Natural killer cell (primary cell): ENCODE measurements at places on chromosomes 3 and 15.

DNA sequence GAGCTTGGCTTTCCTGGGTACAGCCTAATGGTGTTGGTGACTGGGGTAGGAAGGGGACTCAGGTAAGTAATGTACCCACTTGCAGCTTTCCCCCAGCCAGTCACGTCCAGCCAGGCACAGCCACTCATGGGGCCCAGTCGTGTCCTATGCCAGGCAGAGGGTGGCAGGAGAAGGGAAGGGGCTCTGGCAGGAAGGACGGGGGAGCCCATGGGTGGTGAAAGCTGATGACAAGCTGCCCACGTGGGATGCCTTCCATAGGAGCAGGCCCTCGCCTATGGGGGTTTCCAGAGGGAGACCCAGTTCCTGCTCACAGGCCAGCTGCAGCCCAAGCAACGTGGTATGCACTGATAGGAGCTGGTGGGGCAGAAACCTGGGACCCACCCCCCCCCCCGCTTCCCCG, 10.7 kb downstream of the CHAC1 start:
- no peaks in the 10 kb centered on the region for H3K27me3 ChIP-seq
- no peaks in the 10 kb centered on the region for H3K36me3 ChIP-seq
- no peak for DNase-seq

DNA sequence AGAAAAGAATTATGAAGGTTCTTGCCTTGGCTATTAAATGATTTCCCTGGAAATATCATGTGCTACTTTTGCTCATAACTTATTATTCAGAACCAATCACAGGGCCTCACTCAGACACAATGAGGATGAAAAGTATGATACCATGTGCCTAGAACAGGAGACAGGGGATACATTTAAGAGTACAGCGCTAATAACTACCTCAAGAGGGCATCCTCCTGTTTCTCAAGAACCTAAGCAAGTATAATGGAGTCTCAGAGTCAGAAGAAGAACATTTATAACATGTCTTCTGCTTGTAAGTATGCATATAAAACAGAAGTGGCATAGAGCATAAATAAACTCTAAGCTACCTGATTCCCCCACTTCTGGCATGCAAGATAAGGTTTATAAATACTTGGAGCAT, 125.4 kb upstream of the MME start:
- peak; percentile 18 for DNase-seq
- H3K4me1 ChIP-seq = no peaks in the 10 kb centered on the region

DNA sequence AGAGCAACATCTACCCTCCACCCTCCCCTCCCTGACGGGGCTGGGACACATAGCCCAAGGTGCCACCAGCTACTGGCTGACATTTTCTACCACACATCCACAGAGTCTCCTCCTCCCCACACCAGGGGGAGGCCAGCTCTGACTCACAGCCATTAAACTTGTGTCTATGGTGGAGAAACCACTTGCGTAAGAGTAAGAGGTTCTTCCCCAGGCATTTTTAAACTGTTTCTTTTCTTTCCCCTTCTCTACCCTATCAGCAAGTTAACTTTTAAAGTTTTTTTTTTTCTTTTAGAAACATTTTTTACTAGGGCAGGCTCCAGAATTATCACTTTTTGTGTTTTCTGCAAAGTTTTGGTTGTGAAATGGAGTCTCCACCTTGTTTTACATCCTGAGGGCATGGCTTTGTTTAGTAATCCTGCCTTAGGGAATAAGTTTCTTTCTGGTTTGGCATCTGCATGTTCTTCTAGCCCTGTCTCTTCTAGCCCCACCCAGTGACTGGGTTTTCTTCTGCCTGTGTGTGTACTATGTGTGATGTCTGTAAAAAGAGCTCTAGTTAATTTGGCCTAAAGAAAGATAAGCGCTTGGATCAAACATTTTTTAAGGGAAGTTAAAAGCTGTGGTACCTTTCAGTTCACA, 148.8 kb upstream of the GADL1 start:
- no peaks in the 10 kb centered on the region for H3K27me3 ChIP-seq
- no peak overlapping the region for H3K4me3 ChIP-seq
- DNase-seq = no peak
- H3K27ac ChIP-seq = no peak overlapping the region

DNA sequence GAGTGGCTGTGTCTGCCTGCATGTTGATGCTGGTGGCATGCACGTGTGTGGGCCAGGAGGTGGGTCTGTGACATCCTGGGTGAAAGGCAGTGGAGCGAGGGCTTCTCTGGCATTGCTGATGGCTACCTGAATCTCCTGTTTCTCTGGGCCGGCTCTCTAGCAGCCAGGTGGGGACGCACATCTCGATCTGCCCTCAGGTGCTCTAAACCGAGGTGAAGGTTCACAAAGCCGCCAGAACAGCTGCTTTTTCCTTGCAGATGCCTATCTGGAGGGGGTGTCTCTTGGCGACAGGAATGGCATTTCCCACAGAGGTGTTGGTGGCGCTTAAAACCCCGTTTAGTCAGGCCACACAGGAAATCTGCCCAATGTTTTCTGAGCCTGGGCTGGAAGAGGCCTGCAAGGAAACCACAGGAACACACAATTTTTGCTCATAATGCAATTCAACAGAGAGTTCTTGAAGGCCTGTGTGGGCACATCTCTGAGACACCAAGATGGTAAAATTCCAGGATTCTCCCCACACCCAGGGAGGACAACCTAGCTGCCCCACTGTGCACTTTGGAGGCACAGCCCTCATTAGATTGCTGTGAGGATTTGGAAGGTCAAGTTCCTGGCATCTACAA, 11.9 kb downstream of the TMEM158 start:
- peaks cover 3% of the 10 kb centered on the region for H3K4me1 ChIP-seq
- H3K4me3 ChIP-seq = no peak overlapping the region
- no peak overlapping the region for H3K27ac ChIP-seq
- no peaks in the 10 kb centered on the region for H3K36me3 ChIP-seq

DNA sequence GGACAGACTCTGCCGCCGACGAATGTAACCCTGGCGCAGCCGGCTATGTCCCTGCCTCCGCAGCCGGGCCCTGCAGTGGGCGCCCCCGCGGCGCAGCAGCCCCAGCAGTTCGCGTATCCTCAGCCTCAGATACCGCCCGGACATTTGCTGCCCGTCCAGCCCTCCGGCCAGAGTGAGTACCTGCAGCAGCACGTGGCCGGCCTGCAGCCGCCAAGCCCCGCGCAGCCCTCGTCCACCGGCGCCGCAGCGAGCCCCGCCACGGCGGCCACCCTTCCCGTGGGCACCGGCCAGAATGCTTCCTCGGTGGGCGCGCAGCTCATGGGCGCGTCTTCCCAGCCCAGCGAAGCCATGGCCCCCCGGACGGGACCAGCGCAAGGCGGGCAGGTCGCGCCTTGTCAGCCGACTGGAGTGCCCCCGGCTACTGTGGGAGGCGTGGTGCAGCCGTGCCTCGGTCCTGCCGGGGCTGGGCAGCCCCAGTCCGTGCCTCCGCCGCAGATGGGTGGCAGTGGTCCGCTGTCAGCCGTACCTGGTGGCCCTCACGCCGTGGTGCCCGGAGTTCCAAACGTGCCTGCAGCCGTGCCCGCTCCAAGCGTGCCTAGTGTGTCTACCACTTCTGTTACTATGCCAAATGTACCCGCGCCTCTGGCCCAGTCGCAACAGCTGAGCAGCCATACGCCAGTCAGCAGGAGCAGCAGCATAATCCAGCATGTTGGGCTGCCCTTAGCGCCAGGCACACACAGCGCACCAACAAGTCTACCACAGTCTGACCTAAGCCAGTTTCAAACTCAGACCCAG, 2.4 kb downstream of the TSC22D2 start:
- H3K4me3 ChIP-seq = peak overlapping the region; percentile 98
- no peaks in the 10 kb centered on the region for H3K27me3 ChIP-seq
- peaks cover 10% of the 10 kb centered on the region for H3K36me3 ChIP-seq
- peak; percentile 35 for DNase-seq
- no peak overlapping the region for H3K27ac ChIP-seq

- no peaks in the 10 kb centered on the region for H3K36me3 ChIP-seq
- no peaks in the 10 kb centered on the region for H3K4me1 ChIP-seq
- H3K27ac ChIP-seq = no peak overlapping the region
- no peak for DNase-seq
These were observed 837.2 kb downstream of the NTRK3 start for GRCh38 chr15:87419344-87419743.

GRCh38 chr15:69031013-69032001, 16.8 kb downstream of the NOX5 start:
- H3K36me3 ChIP-seq = no peaks in the 10 kb centered on the region
- no peak overlapping the region for H3K4me3 ChIP-seq
- H3K27ac ChIP-seq = no peak overlapping the region
- H3K27me3 ChIP-seq = no peaks in the 10 kb centered on the region
- H3K4me1 ChIP-seq = peaks cover 8% of the 10 kb centered on the region

- H3K36me3 ChIP-seq = no peaks in the 10 kb centered on the region
- H3K27me3 ChIP-seq = no peaks in the 10 kb centered on the region
- H3K4me3 ChIP-seq = no peak overlapping the region
- DNase-seq = peak; percentile 33
These were observed 42.0 kb upstream of the SKOR1 start for GRCh38 chr15:67783303-67783702.

GRCh38 chr15:101625184-101625583, 27.0 kb downstream of the TM2D3 start:
- H3K27me3 ChIP-seq = no peaks in the 10 kb centered on the region
- H3K36me3 ChIP-seq = no peaks in the 10 kb centered on the region
- no peaks in the 10 kb centered on the region for H3K4me1 ChIP-seq
- no peak overlapping the region for H3K4me3 ChIP-seq
- no peak overlapping the region for H3K27ac ChIP-seq

GRCh38 chr3:157447026-157447694, 10.5 kb downstream of the PTX3 start:
- no peak overlapping the region for H3K4me3 ChIP-seq
- H3K4me1 ChIP-seq = no peaks in the 10 kb centered on the region

GRCh38 chr3:151165226-151165625, 37.8 kb downstream of the GPR171 start:
- DNase-seq = no peak
- H3K4me3 ChIP-seq = no peak overlapping the region
- H3K36me3 ChIP-seq = no peaks in the 10 kb centered on the region
- no peak overlapping the region for H3K27ac ChIP-seq
- peaks cover 14% of the 10 kb centered on the region for H3K4me1 ChIP-seq

DNA sequence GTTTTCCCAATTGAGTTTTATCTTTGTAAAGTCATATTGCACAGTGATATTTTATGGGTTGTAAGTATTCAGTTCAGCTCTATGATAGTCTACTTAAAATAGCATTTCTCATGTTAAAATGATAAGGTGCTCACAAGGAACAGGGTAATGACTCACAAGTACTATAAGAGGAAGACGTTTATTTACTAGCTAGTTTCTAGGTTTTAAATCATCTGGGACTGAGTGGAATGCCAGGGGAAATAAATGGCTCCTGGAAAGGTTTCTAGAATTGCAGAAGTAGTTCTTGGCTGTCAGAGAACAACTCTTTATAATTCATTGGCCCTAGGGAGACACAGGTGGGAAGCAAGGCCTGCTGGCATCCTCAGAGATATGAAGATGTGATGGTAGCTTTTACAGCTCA, 112.8 kb downstream of the CHDH start:
- DNase-seq = no peak
- H3K27me3 ChIP-seq = no peaks in the 10 kb centered on the region
- H3K27ac ChIP-seq = no peak overlapping the region
- no peaks in the 10 kb centered on the region for H3K36me3 ChIP-seq
- no peaks in the 10 kb centered on the region for H3K4me1 ChIP-seq

GRCh38 chr3:158731486-158731885, 771 bp downstream of the RARRES1 start:
- H3K36me3 ChIP-seq = no peaks in the 10 kb centered on the region
- peak overlapping the region; percentile 4 for H3K4me3 ChIP-seq
- H3K27me3 ChIP-seq = no peaks in the 10 kb centered on the region
- no peak for DNase-seq
- H3K27ac ChIP-seq = no peak overlapping the region

- H3K4me1 ChIP-seq = peaks cover 29% of the 10 kb centered on the region
- no peaks in the 10 kb centered on the region for H3K27me3 ChIP-seq
- H3K4me3 ChIP-seq = no peak overlapping the region
- DNase-seq = no peak
- no peaks in the 10 kb centered on the region for H3K36me3 ChIP-seq
- H3K27ac ChIP-seq = no peak overlapping the region
These were observed 6.9 kb upstream of the PLXND1 start for GRCh38 chr3:129613367-129613740.

DNA sequence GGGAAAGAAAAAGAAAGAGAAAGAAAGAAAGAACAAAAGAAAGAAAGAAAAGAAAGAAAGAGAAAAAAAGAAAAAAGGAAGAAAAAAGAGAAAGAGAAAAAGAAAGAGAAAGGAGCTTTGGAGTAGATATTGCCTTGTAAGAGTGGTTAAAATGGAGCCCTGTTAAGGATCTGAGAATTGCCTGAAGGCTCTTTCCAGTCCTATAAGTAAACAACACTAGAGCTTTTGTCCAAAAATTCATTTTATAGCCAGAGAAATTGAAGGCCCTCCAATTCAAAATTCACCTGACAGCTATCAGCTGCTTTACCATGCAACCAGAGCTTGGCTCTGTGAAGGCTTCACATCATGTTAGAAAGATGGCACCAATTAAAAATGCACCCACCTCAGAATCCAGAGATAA, 102.1 kb upstream of the FRMD4B start:
- no peaks in the 10 kb centered on the region for H3K4me1 ChIP-seq
- H3K4me3 ChIP-seq = no peak overlapping the region
- no peaks in the 10 kb centered on the region for H3K36me3 ChIP-seq
- H3K27ac ChIP-seq = no peak overlapping the region

GRCh38 chr3:143750841-143751240, 97.4 kb downstream of the SLC9A9 start:
- H3K36me3 ChIP-seq = no peaks in the 10 kb centered on the region
- no peaks in the 10 kb centered on the region for H3K27me3 ChIP-seq
- H3K4me3 ChIP-seq = no peak overlapping the region
- no peak for DNase-seq
- H3K27ac ChIP-seq = no peak overlapping the region
- no peaks in the 10 kb centered on the region for H3K4me1 ChIP-seq

GRCh38 chr3:143581972-143582722, 266.1 kb downstream of the SLC9A9 start:
- H3K27me3 ChIP-seq = no peaks in the 10 kb centered on the region
- H3K4me3 ChIP-seq = no peak overlapping the region
- no peak for DNase-seq
- no peak overlapping the region for H3K27ac ChIP-seq
- H3K4me1 ChIP-seq = no peaks in the 10 kb centered on the region
- H3K36me3 ChIP-seq = no peaks in the 10 kb centered on the region

GRCh38 chr3:193827871-193828270, 234.9 kb downstream of the OPA1 start:
- H3K4me3 ChIP-seq = no peak overlapping the region
- no peaks in the 10 kb centered on the region for H3K27me3 ChIP-seq
- no peak for DNase-seq
- H3K27ac ChIP-seq = no peak overlapping the region

DNA sequence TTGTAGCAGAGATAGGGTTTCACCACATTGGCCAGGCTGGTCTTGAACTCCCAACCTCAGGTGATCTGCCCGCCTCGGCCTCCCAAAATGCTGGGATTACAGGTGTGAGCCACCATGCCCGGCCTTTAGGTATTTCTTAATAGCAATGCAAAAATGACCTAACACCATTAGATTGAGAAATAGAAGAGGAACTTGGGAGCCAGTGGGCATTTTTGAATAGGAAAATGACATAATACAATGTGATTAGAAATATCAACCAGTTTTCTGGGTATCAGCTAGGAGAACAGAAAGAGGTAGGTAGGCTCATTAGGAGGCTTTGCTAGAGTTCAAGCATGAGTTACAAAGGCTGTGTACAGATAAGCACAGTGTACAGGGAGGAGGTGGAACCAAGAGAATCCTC, 101.8 kb upstream of the TBC1D5 start:
- H3K4me3 ChIP-seq = no peak overlapping the region
- H3K27me3 ChIP-seq = no peaks in the 10 kb centered on the region
- DNase-seq = no peak
- H3K4me1 ChIP-seq = no peaks in the 10 kb centered on the region
